Activated T-cell treated with anti-CD3 and anti-CD28 coated beads, Interleukin-2, amount 50 U/mL, for 4 hours (primary cell): ENCODE measurements at places on chromosomes 7 and 10. TPM values are rescaled to one million over a fixed set of nuclear protein-coding genes. Genes with fewer than 3 reads are reported as not detected.
A peak's percentile ranks its signal among the peaks of the same experiment; 100 is the strongest.

Gene STOX1
- total RNA-seq, result 0.94 TPM

Gene TEX36
- not detected for total RNA-seq

Gene IRF5
- 15.4 TPM for total RNA-seq

- peak; percentile 15 for DNase-seq
Measured at GRCh38 chr7:131244259-131244852, 83.3 kb upstream of the MKLN1 start.
